T-helper 17 cell (primary cell): ENCODE measurements at places on chromosomes 1 and 21.

GRCh38 chr1:109535481-109535880 lies 4.2 kb upstream of the GPR61 start:
- DNase-seq: no peak

GRCh38 chr1:165885305-165885694 lies 57.9 kb downstream of the UCK2 start:
- no peak for DNase-seq

DNA sequence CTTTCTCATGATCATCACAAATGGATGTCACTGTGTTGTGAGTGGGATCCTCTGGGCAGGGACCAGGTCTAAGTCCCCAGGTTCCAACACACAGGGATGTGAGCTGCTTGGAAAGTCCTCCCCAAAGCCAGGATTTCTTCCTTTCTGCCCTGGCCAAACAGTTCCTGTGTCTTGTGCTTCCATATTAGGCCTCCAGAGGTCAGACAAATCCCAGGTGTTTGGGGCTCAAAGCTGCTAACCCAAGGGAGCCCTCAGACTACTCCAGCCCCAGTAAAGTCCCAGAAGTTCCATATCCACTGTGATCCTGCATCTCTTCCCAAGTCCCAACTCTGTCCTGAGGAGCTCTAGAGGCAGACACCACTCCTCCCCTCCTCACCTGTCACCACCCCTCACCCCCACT lies 27.7 kb upstream of the MAGOH start:
- no peak for DNase-seq

DNA sequence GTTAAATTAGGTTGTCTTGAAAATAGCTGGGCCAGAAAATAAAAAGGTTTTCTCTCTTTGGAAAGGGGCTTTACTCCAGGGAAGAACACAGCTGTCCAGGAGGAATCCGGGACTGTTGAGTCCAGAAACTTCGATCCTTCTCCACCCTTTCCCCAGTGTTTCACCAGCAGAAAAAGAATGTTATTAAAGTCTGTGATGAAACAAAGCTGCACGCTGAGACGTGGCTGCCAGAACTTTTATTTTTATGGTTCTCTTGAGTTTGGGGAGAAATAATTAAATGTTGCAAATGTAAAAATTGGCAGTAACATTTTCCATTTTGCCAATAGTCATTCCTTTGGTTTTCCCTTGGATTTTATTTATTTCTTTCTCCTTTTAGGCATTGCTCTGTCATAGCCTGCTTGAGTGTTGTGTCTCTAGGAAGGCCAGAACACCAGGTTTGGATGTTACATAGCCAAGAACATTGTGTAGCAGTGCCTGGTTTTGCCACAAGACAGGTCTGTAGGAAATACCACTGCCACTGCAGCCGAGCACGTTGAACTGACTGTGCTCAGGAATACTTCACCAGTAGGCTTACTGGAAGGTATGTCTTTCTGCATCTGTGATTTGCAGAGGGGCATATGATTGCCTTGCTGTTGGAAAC lies 87.4 kb downstream of the ROR1 start:
- no peak for DNase-seq

DNA sequence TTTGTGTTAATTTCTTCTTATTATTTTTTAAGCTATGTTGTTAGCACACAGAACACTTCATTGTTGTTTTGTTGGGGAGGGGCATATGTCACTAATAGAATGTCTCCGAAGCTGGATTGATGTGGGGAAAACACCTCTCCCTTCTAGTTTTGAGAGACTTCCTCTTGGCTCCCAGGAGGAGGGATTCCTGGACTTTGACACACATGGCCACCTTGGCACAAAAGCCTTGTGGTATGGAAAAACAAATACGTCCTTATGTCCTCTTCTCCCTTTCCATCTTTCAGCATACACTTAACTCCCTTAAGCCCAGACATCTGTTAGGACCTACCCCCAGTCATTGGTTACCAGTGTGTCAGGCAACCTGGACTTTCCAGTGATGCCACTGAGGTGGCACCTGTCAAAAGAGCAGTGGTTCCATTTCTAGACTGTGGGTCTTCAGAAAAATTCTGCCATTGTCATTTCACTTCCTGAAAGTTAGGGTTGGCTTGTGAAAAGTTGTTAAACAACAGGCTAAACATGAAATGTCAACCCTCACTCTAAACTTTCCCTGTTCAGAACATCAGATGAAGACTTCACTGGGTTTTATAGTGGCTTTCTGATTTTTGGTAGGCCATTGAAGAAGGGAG lies 12.5 kb upstream of the ABCB10 start:
- no peak for DNase-seq

DNA sequence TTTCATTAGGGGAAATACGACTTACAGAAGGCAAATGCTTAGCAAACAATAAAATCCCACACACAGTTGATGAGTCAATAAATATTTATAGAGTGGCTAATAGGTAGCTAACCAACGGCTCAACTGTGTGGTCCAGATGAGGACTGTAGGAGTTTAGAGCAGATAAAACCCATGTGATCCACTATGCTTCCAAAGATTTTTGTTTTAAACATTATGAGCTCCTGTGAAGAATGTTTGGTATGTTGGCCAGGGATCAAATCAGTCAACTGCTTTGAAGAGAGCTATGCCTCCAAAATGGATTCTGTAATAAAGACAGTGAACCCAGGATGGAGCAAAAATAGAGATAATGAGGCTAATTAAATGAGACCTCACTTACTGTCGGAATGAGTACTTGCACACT lies 72.3 kb upstream of the COL11A1 start:
- DNase-seq: no peak

DNA sequence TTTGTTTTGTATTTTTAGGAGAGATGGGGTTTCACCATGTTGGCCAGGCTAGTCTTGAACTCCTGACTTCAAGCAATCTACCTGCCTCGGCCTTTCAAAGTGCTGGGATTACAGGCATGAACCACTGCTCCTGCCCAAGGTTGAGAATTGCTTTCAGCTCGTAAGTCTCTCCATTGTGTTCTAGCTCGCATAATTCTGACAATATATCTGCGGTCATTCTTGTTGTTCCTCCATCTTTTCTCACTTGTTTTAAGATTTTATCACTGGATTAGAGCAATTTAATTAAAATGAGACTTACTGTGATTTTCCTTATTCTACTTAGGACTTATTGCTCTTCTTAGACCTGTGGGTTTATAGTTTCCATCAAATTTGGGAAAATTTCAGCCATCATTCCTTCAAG lies 102.9 kb downstream of the AHCTF1 start:
- no peak for DNase-seq

- DNase-seq: no peak
Measured at GRCh38 chr1:40593449-40594186, 62.2 kb downstream of the ZNF684 start.

- DNase-seq: no peak
Measured at GRCh38 chr1:5619469-5619868, 372.8 kb downstream of the NPHP4 start.

GRCh38 chr1:157925419-157926166 lies 67.9 kb upstream of the KIRREL1 start:
- DNase-seq: no peak

- DNase-seq: no peak
Measured at GRCh38 chr1:229131243-229132105, 139.4 kb upstream of the RAB4A start.

DNA sequence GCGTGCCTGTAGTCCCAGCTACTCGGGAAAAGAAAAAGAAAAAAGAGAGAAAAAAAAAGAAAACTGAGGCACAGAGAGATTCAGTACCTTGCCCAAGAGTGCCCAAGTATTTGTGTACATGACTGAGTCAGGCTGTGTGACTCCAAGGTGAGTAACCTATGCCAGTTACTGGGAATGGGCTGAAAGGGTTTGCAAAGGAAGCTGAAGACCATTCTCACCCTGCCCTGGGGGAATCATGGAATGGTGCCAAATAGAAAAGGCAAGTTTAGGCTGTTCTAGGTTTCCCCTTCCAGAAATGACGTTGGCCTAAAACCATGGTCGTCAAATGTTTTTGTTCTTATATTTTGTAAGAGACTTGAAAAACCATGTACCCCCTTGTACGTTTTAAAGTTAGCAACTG lies 37.9 kb upstream of the LRIG2 start:
- no peak for DNase-seq

DNA sequence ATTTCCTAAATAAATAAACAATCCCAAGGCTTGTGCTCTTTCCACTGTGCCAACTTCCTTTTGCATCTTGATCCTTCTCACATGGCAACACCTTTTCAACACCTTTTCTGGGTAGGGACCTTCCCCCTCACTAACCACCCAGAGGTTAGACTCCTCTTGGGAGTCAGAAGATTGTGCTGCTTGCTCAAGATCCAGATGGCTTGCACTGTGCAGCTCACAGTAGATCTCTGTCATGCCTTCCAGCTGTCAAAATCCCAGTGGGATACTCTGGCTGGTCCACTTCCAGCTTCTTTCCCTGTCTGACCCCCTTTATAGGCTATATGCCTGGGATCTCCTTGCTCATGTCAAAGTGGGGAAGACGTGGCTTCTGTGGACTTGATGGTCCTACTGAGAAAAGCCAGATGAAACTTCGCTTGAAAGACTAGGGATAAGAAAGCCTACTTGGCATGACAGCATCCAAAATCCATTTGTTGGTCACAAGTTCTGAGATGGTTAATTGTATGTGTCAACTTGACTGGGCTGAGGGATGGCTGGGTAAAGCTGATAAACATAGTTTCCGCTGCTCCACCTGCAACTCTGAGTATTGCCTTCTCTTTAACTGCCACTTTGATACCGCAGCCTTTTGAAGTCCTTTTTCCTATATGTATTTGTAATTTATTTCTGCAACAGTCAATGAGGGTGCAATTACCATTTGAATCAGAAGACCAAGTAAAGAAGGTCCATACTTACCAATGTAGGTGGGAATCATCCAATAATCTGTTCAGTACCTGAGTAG lies 74.5 kb downstream of the S1PR1 start:
- no peak for DNase-seq

GRCh38 chr1:155646307-155646706 lies 36.3 kb downstream of the MSTO1 start:
- DNase-seq: no peak

DNA sequence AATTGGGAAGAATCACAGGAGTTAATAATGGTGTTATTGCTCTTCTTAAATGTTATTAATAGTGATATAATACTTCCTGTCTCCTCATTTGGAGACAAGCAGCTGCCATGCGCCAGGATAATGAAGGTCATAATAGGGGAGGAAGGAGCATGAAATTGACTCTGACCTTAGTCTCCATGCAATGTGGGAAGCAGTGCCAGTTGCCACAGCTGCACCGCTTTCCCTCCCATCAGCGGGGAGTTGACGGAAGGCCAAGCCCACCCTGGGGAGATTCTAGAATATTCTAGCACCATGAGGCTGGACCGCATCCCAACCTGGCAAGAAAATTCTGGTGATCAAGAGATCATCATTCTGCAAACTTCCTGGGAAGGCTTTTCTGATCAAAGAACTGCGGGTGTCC lies 11.0 kb upstream of the OLIG1 start:
- no peak for DNase-seq

DNA sequence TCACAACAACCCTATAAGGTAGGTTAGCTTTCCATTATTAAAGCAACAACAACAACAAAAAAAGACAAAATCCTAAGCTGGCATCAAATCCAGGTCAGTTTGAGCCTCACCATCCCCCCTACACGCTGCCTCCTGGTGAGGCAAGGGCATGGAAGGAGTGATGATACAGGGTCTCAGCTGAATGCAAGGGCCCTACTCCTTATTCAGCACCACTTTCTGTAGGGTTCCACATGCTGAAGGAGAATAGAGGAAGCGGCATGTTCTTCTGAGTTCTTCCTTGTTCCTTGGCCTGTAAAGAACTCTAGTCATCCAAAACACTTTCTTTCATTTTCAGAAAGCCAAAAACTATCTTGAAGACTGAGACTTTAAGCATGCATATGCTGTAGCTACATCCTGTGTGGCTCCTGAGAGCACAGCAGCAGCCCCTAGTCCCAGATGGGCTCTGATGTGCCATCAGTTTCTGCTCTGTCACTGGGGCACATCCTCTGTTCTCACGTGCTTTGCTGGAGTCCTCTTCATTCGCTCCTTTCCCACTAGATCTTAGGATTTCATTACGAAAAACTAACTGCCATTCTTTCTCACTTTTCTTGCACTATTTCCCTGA lies 6.2 kb downstream of the ILDR2 start:
- DNase-seq: no peak

DNA sequence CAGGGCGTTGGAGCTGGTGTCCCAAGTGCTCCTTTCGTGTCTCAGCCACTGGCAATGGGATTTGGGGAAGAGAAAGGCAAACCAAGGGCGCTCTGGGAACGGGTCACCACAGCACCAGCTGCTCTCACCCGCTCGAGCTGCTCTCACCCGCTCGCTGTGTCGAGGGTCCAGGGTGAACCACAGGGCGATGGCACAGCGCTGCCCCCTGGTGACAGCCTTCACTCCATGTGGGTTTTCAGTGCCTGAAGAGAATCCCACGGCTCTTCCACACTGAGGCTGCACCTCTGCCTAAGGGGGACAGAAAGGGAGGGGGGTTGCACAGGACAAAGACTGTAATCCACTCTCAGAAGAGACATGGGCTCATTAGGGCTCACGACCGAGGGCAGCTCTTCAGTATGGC lies 7.1 kb upstream of the CLDN19 start:
- DNase-seq: peak; percentile 32

DNA sequence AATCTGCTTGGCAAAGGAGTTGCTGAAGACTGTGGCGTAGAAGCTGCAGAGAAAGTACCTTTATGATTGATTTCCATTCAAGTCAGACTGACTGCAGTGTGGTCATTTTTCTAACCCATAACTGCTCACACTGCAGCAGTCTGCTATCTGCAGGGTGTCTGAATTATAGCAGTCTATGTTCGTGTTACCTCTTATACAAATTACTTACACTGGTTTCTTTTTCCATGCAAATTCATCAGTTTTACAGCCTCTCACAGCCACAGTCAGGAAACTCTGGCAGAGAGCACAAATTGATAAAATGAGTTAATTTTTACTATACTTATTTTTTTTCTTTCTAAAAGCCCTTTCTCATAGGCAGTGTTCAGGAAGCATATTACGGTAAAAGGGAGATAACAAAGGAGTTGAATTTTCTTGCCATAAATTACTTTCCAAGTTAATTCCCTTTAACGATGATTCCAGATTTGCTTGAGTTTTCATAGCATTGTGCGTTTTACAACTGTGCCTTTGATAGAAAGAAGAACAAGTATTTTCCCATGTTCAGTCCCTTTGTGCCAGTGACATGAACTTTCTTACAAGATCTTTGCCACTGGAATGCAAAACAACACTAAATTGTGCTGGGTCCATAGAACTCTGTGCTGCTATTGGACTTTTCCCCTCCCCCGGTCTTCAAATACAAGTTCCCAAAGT lies 261.5 kb downstream of the NFIA start:
- no peak for DNase-seq

GRCh38 chr1:85048296-85049064 lies at the start of gene MCOLN3:
MCOLN3 (minus strand) TSS chr1:85048500; CDS start chr1:85045360, 3,140 bp downstream.
- DNase-seq: peak; percentile 15
